ENCODE measurements at places on chromosomes 13 and 19. TPM values are rescaled to one million over a fixed set of nuclear protein-coding genes. Genes with fewer than 3 reads are reported as not detected.

Gene FPR1
- total RNA-seq, result 13.5 TPM

Gene CEACAM7
- 3.6 TPM for total RNA-seq

Gene SLC17A7
- 0.72 TPM for total RNA-seq

Gene GARIN5A
- not detected for total RNA-seq

Gene KATNAL1
- total RNA-seq, result 20.0 TPM

Gene MEIOSIN
- not detected for total RNA-seq

Gene FOXA3
- not detected for total RNA-seq

GRCh38 chr13:112638157-112638750, 50.3 kb upstream of the TUBGCP3 start:
- no peak for DNase-seq

DNA sequence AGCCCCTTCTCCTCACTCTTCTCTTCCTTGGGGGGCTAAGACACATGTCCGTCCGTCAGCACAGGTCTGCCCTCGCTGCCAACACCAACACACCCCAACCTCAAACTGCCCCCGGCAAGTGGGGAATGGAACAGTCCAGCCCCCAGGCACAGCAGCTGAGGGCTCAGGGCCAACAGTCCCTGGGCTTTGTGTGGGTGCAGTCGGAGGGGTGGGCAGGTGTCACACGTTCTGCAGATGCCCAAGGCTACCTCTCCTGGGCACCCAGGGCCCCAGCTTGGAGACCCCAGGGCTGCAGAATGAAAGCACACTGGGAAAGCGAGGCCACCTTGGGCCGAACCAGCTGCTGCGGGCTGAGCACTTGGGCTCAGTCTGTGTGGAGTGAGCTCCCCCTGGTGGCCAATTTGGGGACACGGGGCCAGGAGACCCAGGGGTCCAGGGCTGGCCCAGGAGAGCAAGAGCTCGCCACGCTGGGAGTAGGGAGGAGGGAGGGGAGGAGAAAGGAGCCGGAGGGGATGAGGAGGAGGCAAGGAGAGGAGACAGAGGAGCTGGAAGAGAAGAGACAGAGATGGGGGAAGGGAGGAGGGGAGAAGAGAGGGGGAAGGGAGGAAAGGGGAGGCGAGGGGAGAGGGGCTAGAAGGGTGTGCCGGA, 14.0 kb upstream of the ATP8B3 start:
- peak; percentile 71 for DNase-seq

GRCh38 chr19:41320185-41320518, 10.2 kb downstream of the CCDC97 start:
- no peak for DNase-seq

GRCh38 chr19:57947088-57947418, 453 bp downstream of the ZNF256 start:
- no peak for DNase-seq

GRCh38 chr19:38213911-38214625, 10.0 kb downstream of the DPF1 start:
- DNase-seq, result no peak

DNA sequence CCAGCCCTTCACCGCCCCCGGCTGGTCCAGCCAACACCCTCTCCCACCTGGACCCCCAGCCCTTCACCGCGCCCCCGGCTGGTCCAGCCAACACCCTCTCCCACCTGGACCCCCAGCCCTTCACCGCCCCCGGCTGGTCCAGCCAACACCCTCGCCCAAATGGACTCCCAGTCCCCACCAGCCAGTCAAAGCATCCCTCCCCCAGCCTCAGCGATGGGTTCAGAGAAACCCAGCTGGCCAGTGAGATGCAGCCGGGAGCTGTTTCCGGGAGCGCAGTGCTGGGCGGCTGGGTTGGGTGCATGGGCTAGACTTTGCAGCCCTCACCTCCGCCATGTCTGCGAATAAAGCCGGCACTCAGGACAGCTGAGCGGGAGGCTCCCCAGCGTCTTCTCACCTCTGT, 6.5 kb upstream of the CDC34 start:
- no peak for DNase-seq

- no peak for DNase-seq
Observed at GRCh38 chr13:99179460-99179859, 21.2 kb upstream of the UBAC2 start.

GRCh38 chr13:107216046-107216755, 648.3 kb upstream of the ARGLU1 start:
- DNase-seq, result no peak

DNA sequence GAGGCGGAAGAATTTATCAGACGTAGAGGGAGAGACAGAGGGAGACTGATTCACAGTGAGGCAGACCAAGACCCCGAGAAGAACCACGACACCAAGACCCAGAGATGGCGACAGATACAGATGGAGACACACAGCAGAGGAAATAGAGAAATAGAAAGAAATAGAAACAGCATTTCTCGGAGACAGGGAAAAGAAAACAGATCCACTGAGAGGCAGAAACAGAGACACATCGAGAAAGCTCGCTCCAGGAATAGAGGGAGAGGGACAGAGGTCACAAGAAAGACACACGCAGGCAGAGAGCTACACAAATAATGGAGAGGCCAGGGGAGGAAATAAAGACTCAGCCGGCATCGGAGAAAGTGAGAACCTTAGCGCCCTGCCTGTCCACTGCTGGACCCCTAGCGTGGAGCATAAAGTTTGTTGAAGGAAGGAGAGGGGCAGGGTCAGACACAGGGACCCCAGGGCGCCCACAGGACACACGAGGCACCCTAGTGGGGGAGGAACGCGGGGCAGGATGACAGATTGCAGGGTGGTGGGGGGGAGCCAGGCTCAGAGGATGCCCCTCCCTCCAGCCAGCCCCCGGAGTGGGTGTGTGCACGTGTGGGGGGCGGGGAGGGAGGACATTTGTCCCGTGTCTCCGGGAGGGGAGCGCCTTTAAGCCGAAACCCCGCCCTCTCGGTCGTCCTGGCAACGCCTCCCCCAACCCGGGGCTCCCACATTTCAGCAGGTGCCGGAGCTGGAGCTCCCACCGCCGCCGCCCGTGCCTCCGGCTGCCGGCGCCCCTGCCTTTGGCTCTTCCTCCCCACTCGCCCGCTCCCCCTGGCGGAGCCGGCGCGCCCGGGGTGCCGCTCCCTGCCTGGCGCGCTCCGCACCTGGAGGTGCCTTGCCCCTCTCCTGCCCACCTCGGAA, at the start of gene PRKCG:
TSS of gene PRKCG (plus strand) at position 716 of the 909 bp plus-strand sequence. CDS start 298 bp downstream, outside the sequence.
- DNase-seq, result no peak

DNA sequence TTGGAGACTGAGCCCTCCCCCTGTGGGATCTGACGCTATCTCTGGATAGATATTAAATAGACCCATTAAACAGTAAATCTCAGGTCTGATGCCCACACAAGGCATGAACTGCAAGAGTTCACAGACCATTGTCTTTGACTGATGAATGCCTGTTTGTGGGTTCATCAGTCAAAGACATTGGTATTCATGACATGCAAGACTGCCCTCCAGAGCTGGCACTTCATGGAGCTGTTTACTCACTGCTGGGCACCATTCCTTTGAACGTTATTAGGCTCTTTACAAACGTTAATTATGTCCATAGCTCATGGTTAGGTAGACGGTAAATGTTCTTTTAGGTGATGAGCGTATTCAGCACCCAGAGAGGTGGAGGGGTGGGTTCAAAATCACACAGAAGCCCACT, 111.8 kb upstream of the PABPC3 start:
- DNase-seq, result no peak

GRCh38 chr13:75025956-75026355, 456.0 kb downstream of the TBC1D4 start:
- peak; percentile 83 for DNase-seq

GRCh38 chr13:30880856-30881155, 25.3 kb upstream of the MEDAG start:
- DNase-seq, result peak; percentile 79

- DNase-seq, result no peak
Observed at GRCh38 chr19:29831041-29831548, 19.3 kb downstream of the CCNE1 start.

All from umbilical cord (tissue), 2 donors.